NB4 (cell line): ENCODE measurements at places on chromosomes 5 and 9.
A peak's percentile ranks its signal among the peaks of the same experiment; 100 is the strongest.

- peak; percentile 70 for DNase-seq
Measured at GRCh38 chr5:74766418-74766848, 484 bp downstream of the GFM2 start.

- DNase-seq = no peak
Measured at GRCh38 chr5:96726802-96727201, 64.6 kb downstream of the CAST start.

- DNase-seq = no peak
Measured at GRCh38 chr5:173093606-173094005, 37.5 kb downstream of the CREBRF start.

- DNase-seq = no peak
Measured at GRCh38 chr9:121450241-121450640, 49.4 kb downstream of the GGTA1 start.

DNA sequence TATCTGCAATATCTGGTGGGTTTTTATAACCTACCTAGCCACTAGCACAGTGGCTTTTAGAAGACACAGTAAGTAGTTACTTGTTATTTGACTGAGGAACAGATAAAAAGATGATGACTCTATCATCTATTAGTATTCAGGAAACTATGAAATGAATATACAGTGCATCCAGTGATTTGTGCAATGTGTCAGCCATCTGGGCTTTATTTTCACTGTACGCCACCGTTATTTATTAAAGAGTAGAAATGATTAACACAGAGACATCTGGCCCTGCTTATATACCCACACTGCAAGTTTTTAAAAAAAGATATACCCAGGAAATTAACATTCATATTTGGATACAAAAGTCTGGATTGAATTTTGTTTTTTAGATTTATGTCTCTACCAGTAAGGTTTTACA lies 408.4 kb downstream of the PDE4D start:
- no peak for DNase-seq

DNA sequence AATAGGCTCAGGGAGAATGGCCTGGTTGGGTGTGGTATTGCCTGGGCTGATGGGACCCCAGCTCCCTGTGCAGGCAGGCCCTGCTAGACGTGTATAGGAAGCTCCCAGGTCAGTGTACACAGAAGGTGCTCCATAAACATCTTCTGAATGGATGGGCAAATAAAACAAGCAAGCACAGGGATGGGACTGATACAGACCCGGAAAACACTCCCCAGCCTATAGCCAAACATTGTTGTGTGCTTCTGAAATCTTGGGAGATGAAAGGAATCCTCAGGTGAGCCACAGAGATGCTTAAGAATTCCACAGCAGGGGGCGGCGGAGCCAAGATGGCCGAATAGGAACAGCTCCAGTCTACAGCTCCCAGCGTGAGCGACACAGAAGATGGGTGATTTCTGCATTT lies 151.8 kb downstream of the ENTREP1 start:
- no peak for DNase-seq

- no peak for DNase-seq
Measured at GRCh38 chr9:131303381-131304321, 14.1 kb downstream of the PLPP7 start.

- no peak for DNase-seq
Measured at GRCh38 chr5:54985301-54986268, at the start of gene ESM1. Gene ESM1, minus strand, starts transcription at chr5:54985593. Its CDS starts 76 bp downstream, at chr5:54985517.

GRCh38 chr5:109215040-109215439 lies 194.7 kb downstream of the PJA2 start:
- DNase-seq = no peak

- DNase-seq = no peak
Measured at GRCh38 chr5:154523104-154523503, 45.1 kb upstream of the HAND1 start.

DNA sequence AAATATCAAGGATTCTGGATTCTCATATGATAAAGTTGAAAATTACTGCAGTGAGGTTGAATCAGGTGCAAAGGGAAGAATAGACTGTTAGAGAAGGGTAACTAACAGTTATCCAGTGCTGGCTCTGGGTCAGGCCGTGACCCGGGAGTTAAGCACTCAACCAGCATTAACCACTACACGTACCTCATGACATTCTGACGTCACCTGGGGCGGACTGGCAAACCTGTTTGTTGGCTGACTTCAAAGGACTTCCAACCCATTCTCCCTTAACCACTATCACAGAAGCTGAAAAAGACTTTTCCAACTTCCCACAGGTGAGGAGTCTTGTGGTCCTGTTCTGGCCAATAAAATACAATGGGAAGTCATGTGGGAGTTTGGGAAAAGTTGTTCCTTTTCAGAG lies 268.9 kb downstream of the ENC1 start:
- DNase-seq = no peak

DNA sequence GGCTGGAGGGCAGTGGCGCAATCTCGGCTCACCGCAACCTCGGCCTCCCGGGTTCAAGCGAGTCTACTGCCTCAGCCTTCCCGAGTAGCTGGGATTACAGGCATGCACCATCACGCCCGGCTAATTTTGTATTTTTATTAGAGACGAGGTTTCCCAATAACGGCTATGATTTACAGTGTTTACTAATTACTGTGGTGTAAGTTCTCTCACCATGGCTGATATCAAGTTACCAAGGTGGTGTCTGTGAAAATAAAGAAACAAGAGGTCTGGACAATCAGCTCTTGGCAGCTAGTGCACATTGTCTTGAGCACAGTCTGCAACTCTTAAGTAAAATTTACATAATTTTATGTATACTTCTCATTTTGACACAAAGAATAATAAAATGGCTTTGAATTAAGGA lies 385.5 kb upstream of the COX7C start:
- DNase-seq = no peak

DNA sequence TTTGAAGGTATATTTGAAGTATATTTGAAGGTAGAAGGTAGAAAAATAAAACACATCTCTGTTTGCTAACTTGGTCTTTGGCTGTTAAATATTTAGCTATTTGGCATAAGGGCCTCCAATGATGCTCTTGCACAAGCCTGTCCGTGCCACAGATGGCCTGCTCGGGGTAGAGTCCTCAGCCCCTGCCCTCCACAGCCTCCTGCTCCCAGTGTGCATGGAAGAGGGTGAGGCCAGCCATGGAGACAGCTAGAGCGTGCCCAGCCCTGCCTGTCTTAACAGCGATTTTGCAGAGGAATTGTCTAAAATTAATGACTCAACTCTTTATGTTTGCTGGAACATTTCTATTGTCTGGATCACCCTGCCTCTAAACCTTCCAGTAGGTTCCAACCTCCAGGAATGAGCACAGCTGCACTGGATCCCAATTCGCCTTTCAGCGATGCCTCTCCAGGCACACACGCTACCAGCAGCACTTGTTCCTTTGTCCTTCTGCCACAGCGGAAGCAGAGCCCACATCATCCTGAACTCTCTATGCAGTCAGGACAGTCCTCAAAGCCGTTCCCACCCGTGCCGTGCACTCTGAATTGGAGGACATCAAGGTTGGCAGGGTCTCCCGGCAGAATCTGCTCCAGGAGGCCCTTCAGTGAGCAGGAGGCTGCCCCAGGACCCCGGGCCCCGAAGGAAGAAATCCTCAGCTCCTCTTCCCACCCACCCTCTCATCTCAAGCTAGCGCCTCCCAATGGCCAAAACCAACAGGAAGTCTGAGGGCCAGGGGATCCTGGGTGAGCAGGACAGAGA lies 254.0 kb upstream of the IRX1 start:
- DNase-seq = no peak

DNA sequence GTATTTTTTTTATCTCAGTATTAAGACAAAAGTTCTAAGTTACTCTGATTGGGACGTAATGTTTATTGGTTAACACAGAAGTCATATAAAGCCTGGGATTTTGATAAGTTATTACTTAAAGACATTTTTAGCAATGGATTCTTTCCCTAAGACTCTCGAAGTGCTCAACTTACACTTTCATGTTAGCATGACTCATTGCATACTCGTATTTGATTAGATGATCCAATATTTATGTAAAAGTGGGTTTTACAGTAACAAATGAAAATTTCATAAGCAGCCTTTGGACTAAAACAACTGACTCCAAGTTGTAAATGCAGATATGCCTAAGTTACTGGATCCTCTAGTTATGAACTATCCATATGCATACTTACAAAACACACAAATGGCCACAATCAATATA lies 567.7 kb upstream of the NUDT12 start:
- DNase-seq = no peak

DNA sequence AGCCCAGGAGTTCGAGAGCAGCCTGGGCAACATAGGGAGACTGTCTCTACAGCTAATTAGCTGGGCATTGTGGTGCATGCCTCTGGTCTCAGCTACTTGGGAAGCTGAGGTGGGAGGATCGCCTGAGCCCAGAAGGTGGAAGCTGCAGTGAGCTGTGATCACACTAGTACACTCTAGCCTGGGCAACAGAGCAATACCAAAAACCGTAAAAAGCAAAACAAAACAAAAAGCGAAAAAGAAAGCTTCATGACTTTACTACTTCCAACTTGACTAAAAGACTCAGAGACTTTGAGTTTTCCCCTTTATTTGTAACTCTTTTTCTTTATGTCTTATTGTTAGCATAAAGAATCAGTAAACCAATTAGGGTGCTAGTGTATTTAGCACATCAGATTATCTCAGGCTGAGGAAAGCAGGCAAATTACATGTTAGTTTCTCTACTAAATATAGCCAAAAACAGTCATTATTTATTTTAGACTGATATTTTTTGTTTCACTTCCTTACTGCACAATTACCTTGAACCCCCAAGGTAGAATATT lies 5.4 kb downstream of the RAD17 start:
- DNase-seq = no peak

- no peak for DNase-seq
Measured at GRCh38 chr5:111099058-111099778, 7.1 kb downstream of the WDR36 start.

- DNase-seq = peak; percentile 17
Measured at GRCh38 chr9:73683862-73684591, 532.4 kb downstream of the ANXA1 start.

GRCh38 chr5:21834863-21835262 lies 1018.3 kb downstream of the CDH12 start:
- DNase-seq = no peak

DNA sequence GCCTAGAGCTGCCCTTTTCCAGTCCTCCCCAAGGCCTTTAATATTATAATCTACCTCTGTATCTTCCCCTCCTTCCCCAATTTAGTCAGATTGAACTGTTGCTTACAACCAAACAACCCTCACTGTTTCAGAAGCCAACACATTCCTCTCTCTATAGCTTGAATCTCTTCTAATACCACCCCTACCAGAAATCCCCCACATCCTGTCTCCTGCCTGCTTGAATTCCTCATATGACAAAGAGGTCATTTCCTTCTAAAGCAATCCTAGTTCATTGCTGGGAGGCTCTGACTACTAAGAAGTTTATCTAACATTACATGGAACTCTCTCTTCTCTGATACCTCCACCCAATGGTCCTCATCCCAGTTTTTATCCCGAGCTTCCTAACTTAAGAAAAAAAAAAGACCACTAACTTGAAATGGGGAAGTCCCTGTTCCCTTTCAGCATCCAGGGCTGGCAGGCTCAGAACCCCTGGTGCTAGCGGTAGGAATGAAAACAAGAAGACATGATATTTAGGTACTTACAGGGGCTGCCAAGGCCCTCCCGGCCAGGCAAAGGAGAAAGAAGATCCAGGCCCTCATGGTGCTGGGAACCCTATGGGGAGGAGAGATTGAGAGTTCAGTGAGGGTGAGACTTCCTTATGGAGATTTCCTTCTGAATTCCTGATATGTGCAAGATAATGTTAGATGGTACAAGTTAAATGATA lies 11.0 kb downstream of the SPARC start:
- DNase-seq = no peak

DNA sequence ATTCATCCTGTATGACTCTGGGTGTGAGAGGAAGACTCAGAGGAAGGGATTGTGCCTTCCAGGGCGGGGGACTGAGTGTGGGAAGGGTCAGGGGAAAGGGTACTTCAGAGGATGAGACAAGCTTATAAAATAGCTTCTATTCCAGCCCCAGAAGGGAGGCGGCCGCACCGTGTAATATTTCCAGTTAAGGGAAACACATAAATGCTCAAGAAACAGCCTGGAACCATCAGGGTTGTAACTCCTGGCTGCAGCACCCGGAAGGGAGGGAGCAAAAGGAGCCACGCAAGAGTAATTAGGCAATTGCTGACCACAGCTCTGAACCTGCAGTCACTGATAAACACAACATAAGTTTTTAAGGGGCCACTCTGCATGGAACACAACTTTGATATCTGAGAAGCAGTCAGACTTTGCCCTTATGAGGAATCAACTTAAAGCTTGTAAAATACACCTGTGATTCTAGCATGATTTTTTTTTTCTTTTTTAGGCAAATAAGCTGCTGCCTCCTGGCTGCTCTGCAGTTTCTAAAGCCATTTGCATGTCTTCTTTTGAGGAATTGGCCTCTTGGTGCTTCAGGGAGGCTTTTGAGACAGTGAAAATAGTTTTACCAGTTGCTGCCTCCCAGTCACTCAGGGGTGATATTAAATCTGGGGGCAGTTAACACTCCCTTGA lies 382.7 kb downstream of the ENC1 start:
- DNase-seq = peak; percentile 93

GRCh38 chr5:107553117-107553555 lies 117.6 kb downstream of the EFNA5 start:
- peak; percentile 60 for DNase-seq

GRCh38 chr9:2962471-2963172 lies 118.7 kb upstream of the PUM3 start:
- DNase-seq = no peak

GRCh38 chr5:59040024-59040803 lies 457.3 kb downstream of the RAB3C start:
- peak; percentile 88 for DNase-seq

DNA sequence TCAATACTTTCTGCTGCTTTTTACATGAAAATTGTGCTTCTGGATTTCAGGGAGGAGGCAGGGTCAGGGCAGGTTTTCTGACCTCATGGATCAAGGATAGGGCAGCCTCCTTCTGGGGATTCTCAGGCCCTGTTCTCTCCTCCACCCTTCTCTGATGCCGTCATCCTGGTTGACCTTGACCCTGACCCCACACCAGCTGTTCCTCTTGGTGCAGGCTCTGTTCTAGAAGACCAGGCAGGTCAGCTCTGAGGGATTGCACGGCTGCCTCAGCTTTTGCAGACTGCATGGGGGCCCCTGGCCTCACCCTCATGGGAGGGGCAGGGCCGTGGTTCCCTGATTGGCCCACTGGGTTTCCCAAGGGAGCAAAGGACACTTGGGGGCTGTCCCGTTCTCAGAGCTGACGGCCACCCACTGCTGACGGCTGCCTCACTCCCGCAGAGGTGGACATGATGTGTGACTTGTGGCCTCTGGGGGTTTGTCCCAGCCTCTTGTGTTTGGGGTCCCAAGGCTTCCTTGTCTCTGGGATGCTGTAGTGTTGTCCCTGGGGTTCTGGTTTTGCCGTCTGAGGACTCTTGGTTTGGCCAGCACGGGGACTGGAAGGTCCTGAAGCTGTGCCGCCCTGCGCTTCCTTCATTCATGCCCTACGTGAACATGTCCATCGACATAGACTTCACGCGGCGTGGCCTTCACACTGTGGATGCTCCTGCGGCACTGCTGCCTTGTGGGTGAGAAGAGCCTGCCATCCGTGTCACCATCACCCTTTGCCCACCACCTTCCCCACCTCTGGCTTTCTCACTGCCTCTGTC lies 34.5 kb downstream of the CEP72 start:
- DNase-seq = no peak

DNA sequence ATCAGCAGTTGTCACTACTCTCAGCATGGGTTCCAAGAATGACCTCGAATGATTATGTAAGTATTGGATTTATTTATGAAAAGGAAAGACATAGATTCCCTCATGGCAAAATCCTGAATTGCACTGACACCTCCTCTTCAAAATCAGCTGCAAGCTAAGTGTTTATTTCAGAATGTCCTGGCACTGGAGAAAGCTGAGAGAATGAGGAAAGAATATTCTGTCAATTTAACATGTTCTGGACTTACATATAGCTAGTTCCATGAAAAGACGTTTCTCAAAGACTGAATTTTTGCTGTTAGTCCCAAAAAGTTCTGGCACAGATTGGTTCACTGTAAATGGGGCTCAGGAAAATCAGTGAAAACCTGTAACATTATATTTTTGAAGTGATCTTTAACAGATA lies 120.3 kb downstream of the NREP start:
- no peak for DNase-seq
